GOT3 (cell line): ENCODE measurements at places on chromosomes 6 and 20.

DNA sequence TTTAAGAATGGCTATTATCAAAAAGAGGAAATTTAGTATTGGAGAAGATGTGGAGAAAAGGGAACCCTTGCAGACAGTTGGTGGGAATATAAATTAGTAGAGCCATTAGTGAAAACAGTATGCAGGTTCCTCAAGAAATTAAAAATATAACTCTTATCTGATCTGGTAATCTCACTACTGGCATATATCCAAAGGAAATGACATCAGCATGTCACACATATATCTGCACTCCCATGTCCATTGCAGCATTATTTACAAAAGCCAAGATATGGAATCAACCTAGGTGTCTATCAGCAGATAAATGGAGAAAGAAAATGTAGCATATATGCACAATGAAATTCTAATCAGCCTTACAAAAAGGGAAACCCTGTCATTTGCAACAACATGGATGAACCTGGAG, 2.6 kb downstream of the SIRPG start:
- DNase-seq, result no peak

- no peak for DNase-seq
These were observed 109.3 kb downstream of the DNAH8 start for GRCh38 chr6:38824243-38824894.

- DNase-seq, result no peak
These were observed 24.1 kb downstream of the SUPT3H start for GRCh38 chr6:45353654-45354053.

DNA sequence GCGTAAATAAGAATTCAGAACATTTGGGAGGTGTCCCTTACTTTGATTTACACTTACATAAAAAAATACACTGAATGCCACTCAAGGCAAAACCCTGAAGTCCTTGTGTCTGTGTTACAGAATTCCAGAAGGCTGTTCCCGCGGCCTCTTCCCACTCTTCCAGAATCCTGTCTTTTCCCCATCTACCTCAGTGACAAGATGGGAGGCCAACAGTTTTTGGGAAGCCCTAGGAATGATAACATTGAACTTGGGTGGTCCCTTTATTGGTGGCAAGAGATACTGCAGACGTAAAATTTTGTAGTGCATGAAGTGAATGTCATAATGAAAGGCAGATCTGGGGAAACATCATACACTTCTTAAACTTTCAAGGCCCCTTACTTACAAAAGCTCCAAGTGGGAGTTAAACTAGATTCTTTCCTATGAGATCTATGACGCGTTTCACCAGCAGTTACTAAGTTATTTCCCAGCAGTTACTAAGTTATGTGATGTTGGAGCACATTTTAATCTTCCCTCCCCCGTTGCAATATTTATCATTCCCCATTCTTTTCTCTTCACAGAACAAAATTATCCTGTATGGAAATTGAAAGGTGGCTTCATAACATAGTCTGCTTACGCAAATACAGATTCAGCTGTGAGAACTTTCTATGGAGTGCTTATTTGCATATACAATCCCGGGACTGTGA, 79.5 kb downstream of the BCAS1 start:
- no peak for DNase-seq

GRCh38 chr20:58111310-58112016, 117.0 kb downstream of the ANKRD60 start:
- DNase-seq, result no peak

DNA sequence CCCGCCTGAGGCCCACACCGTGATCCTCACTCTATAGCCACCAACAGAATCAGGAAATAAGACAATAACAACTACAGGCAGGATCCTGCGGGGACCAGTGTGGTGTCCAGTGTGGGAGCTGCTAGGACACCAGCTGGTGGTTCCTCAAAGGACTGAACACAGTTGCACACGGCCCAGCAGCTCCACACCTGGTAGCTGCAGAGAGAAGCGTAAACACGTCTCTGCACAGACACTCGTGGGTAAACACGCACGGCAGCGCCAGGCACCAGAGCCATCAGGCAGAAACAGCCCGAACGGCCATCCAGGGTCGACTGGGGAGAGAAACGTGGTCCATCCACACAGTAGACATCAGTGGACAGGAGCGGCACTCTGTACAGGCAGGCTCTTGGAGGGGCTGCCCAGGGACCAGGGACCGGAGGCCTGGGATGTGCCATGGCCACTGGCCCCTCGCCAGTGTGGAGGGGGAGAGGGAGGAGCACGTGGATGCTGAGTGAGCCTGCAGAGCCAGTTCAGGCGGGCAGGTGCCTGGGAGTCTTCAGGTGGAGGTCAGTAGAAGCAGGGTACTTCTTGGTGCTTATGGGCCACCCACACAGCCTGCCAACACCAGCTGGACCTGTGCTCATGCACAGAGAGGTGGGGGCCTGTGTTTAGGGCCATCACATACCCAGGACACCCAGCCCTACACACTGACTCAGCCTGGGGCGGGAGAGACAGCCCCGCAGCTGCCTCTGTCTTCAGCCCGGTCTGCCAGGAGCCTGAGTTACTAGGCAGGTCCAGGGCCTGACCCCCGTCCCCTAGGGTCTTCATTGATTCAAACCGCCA, 7.4 kb upstream of the LAMA5 start:
- no peak for DNase-seq

GRCh38 chr6:128244751-128245405, 275.5 kb downstream of the PTPRK start:
- no peak for DNase-seq
